CD8-positive, alpha-beta T cell (primary cell): ENCODE measurements at places on chromosomes 3 and 15.

DNA sequence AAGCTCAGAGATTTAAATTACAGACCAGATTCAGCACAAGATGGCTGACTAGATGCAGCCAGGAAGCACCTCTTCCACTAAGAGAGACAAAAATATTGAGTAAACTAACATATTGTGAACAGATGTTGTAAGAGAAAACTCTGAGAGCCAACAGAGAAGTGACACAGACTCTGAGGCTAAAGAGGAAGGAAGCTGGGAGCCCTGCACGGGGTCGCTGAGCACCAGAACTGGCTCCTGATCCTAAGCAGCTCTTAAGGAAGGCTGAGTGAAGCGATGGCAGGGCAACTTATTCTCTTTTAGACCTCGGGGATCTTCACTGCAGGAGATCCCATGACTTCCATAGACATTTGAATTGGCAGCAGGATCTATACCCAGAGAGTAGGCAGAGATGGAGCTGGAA lies 578.0 kb upstream of the GRM7 start:
- no peak for DNase-seq

- no peak for DNase-seq
These were observed 94.2 kb downstream of the ZBTB20 start for GRCh38 chr3:115052906-115053305.

DNA sequence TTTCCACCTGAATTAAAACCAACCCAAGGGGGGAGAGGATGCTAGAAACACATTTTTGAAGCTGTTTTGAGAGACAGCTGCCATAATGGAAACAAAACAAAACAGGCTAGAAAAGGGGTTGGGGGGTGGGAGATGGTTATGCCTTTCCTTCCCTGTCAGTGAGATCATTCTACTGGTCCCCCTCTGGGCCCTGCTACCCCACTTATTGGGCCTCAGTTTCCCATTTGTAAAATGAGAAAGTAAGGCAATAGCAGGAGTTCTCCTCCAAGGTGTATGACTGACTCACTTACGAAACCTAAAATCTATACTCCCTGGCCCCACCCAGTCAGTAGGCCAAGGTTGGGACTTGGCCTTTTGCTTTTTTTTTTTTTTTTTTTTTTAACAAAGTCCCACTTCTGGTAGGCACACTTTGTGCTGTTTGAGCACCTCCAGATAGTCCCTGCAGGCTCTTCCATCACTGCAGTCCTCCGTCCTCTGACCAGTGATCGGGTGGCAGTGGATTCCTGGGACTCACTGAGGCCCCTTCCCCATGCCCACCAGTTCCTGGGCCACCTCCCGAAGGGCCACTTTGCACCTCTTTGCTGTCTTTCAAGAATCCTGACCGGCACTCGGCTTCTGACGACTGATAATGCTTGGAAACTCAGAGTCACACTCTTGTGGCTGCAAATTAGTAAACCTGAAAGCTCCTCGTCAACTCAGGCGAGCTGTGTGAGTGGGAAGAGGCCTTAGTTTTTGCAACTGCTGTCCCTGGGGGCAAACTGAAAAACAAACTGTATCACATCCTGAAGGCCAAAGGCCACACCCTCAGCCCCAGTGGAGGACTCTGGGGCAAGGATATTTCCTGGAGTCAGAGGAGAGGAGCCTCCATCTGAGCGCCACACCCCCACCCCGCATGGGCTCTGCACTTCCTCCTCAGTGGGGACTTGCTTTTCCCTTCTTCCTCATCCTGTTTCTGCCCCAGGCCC lies 6.7 kb upstream of the PSTPIP1 start:
- peak; percentile 43 for DNase-seq

DNA sequence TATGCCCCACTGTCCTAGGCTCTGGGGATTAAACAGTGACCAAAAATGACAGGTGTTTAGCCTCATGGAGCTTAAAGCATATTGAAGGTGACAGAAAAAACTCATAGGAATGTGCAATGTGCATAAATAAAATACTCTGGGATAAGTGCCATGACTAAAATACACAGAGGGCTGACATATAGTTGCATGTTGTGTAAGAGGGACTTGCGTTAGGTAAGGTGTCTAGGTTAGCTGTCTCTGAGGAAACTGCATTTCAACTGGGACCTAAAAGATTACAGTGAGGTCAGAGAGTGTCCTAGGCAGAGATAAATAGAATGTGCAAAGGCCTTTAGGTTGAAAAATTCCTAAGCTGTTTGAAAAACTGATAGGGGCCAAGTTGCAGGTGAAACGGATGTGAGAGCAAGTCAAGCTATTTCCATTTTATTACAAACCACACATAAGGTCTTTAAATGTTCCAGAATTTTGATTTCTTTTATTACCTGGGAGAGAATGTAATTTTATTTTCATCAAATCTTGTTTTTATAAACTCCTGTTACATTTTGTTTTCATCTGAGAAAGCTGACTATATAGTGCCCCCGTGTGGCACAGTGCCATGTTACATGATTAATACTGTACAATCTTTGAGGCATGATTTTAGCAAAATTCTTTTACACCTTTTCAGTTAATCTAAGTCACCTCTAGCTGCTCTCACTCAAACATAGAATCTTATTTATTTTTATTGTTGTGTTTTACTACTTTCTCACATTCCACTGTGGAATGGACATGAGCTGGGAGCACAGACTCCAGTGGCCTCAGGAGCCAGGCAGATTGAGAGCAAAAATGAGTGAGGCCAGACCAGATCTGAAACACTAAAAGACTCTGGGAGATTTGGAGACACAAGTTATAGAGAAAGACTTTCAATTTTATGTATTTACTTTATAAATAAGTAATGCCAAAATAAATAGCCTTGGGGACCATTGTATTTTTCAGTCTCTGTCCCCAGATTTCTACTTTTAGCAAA lies 259.6 kb upstream of the ZNF717 start:
- DNase-seq = no peak

DNA sequence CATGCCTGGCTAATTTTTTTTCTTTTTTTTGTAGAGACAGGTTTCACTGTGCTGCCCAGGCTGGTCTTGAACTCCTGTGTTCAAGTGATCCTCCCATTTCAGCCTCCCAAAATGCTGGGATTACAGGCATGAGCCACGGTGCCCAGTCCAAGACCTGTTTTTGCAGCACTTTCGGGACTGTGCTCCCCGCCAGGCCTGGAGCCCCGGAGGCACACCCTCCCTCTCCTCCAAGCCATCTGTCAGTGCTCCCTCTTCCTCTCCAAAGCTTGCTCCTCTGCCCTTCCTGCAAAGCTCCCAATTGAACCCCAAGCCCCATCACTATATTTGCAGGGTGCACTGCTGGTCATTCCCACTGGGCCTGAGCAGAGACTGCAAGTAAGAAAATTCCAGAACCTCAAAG lies 98.1 kb downstream of the CORO2B start:
- no peak for DNase-seq

DNA sequence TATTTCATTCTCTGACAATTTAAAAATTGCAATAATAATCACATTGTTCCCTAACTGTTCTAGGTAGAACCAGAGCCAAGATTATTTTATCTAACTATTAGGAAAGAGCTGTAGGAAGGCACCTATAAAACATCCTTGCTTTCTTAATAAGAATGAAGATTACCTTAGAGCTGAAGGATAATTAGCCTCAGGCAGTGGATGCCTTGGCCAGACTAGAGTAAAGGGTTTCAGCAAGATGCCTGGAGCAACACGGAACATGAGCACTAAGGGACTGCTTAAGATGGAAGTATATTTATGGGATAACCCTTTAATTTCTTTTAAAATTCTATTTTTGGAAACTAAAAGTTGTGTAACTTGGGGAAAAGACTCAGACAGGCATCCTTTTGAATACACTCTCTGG lies 456.6 kb upstream of the RBMS3 start:
- DNase-seq = no peak

DNA sequence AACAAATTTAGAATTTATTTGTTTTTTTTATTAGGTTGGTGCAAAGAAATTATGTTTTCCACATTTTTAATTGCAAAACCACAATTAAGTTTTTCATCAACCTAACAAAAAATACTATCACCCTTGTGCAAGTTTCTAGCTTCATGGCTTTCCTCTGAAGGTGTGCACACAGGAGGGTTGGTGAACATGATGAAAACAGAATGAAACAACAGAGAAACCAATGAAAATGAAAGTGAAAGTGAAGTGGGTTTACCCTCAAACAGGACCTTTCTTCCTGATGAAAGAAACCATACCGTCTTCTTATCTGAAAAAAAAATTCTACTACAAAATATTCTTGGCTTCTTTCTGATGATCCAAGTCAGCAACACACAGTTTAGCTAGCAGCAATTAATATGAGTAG lies 71.9 kb upstream of the FEZF2 start:
- no peak for DNase-seq
